ENCODE measurements at places on chromosomes 2 and 18. TPM values are rescaled to one million over a fixed set of nuclear protein-coding genes. Genes with fewer than 3 reads are reported as not detected.

The ERFE gene
- 6.3 TPM for polyA plus RNA-seq

The UGT1A10 gene
- polyA plus RNA-seq = not detected

The DES gene
- polyA plus RNA-seq = 5,382 TPM

The C2orf72 gene
- 0.31 TPM for polyA plus RNA-seq

The ADAM23 gene
- 8.2 TPM for polyA plus RNA-seq

The SCN7A gene
- polyA plus RNA-seq = 46.2 TPM

The DLGAP1 gene
- 1.5 TPM for polyA plus RNA-seq

The RBFA gene
- polyA plus RNA-seq = 30.0 TPM

The PROKR1 gene
- 2.1 TPM for polyA plus RNA-seq

The INPP5D gene
- polyA plus RNA-seq = 8.9 TPM

The SIX3 gene
- polyA plus RNA-seq = not detected

GRCh38 chr18:34261865-34262780 is 37.4 kb upstream of the NOL4 start:
- DNase-seq = no peak

DNA sequence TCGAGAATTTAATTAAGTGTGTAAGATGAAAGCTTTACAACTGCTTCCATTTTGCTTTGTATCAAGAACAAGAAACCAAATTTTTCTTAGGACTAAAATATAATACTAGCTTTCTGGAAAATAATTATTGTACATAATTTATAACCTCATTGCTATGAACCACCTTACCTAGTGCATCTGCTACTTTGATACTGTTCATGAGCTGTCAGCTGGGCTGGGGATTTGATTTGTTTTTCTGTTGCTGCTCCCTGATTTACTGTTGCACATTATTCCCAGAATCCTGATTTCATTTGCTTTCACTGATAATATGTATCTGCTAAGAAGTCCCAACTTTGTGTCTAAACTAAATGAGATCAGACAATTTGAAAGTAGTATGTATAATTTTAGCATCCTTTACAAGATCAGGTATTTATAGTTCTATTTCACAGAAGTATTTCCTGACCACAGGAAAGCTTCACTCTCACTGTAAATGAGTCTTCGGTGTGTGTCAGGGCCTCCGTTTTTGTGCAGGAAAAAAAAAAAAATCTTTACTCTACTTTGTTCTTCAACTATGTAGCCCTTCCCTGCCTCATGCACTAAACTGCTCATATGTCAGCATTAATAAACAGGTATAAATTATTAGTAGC is 105.6 kb upstream of the CCDC150 start:
- no peak for DNase-seq

DNA sequence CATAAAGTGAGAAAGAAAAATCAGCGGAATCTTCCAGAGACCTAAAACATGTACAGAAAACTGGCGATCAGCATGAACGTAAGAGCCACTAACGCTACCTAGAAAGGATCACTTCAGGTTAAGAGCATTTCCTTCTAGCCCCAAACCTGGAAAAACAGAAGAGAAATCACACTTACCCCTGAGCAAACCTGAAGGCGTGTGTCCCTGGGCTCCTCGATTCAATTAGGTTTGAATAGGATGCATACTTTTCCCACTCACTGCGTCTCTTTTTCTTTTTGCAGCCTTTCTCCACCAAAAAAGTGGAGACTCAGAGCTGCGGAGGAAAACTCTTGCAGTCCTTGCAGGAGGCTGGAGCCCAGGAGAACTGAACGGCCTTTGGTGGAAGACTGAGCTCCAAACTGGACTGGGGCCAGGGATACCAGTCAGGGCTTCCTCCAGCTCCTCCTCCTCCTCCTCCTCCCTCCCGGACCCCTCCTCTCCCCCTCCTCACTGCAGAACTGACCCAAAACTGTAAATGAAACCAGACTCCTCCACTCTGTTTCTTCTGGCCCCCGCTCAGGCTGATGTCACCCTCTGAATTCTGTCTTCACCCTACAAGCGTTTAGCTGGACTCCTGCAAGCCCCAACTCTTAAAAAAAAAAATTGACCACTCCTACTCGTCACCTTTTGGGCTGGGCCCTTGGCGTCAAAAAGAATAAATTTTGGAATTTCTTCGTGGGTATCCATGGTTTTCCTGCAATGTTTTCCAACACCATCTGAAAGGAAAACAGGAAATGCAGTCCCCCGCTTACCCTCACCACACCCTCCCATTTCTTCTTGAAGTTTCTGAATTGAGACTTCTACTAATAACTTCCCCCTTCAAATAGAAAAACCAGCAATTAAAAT is at the start of gene COL6A3:
Gene COL6A3 (minus strand): TSS at position 388 of the 885 bp plus-strand sequence. CDS start 17,347 bp downstream, outside the sequence.
- peak; percentile 91 for DNase-seq

GRCh38 chr2:161947406-161947805 is 126.6 kb downstream of the DPP4 start:
- DNase-seq = peak; percentile 38

DNA sequence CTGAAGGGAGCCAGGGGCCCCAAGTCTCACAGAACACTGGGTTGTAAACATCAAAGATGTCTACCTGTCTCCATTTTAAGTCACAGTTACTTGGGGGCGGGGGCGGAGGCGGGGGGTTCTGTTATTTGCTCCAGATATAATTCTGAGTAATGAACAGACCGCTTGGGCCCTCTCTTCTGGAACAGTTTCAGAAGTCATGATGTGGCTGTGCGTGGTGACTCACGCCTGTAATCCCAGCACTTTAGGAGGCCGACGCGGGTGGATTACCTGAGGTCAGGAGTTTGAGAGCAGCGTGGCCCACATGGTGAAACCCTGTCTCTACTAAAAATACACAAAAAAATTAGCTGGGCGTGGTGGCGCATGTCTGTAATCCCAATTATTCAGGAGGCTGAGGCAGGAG is 157.9 kb upstream of the APCDD1 start:
- DNase-seq = no peak

GRCh38 chr18:24300703-24301102 is 96.9 kb downstream of the OSBPL1A start:
- DNase-seq = no peak

GRCh38 chr2:190759749-190760213 is 110.9 kb downstream of the NAB1 start:
- no peak for DNase-seq

DNA sequence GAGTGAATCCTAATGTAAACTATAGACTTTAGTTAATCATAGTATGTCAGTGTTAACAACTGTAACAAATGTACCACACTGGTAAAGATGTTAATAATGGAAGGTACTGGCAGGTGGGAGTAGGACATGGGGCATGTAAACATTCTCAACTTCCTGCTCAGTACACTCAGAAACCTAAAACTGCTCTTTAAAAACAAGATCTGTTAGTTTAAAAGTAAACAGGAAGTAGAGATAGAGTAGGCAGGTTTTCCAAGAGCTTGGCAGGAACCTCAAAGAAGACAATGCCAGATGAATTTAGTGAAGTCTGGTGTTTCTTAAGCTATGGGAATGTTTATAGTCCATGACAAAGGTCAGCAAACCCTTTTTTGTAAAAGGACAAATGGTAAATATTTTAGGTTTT is 46.6 kb downstream of the CCDC138 start:
- DNase-seq = no peak

DNA sequence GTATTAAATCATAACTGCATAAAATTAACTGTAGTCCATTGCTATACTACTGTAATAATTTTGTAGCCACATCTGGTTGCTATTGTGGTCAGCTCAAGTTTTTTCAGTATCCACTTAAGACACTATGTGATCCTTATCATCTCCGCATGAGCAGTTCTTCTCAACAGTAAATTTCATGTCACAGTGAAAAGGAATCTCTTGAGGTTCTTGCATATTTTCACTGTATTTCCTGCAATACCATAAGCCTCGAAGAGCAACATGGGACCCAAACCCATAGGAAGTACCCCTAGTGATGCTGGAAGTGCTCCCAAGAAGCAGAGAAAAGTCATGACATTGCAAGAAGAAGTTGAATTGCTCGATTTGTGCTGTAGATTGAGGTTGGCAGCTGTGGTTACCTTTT is 86.7 kb downstream of the LDLRAD4 start:
- DNase-seq = no peak

GRCh38 chr18:56803051-56803450 is 151.9 kb downstream of the WDR7 start:
- DNase-seq = no peak

DNA sequence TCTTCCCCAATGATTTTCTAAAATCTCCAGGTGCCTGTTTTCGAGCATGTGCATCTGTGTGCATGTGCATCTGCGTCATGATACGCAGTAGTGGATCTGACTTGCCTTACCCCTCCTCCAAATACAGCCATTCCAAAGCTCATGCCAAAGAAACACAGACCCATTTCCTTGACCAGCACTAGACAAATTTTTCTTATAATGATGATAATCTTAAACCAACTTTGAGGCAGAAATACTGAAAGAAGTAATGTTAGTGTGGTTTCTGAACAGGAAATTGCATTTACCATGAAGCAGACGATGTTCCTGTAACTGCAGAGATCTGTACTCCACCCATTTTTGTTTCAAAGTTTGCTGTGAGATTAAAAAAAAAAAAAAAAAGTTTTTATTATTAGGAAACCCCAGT is 25.6 kb downstream of the CYTIP start:
- no peak for DNase-seq

DNA sequence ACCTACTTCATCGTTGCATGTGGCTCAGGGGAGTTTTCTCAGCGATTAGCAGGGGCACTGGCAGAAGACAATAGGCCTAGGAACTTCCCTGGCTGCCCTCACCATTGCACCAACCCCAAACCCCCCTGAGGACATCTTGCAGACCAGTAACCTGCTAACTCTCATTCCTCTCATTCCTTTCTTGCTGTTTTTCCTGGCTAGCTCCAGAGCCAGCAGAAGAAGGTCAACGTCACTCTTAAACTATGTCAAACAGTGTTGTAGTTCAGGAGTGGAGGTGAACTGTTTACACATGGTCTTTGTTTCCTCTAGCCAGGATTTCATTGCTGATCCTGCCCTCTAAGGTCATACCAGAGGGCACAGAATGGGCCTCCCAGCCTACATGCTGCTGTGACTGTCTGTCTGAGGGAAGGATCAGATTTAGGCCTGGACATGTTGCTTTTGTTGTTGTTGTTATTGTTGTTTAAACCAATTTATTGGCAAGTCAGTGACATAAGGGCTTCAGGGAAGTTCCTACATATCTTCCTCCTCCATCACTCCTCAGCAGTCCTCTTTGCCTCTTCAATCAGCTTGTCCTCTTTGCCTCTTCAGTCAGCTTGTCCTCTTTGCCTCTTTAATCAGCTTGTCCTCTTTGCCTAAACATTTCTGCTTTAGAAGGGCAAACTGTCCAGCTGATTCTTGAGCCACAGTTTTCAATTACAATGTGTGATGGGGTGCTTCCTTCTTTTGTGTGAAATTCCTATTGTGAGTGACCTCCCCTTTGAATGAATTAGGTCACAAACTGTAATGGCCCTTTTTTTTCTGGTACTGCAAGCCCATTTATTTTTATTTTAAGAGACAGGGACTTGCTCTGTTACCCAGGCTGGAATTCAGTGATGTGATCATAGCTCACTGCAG is 471.9 kb upstream of the TNP1 start:
- DNase-seq = no peak

DNA sequence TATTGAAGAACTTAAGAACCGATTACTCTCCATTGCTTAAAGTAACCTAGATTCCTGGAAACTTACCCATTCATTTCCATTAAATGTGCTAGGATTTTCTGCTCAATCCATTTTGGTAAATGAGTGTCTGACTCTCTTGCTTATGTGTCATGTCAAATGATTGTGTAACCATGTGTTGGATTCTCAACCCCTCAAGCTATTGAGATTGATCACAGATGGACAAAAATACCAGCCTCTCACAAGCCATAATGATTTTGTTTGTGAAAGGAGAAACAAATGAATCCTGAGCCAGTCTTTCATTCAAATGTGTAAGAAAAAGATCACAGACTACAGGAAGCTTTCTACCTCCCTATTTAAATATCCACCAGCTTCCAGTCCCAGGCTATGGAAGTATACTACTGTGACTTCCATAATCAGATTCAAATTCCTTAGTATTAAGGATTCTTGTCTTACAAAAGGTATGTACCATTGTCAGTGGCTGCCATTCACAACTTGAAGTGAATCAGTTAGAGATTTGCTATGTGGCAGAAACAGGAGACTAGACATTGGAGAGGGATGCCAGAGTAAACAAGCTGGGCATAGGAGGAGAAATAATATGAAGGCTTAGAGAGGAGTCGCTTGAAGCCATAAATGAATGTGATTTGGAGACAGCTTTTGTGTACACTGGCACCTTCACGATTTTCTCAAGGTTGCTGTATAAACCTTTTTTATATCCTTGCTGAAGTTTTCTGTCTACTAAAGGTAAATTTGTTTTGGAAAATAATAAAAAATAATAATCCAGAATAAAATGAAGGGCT is 498.5 kb upstream of the SETBP1 start:
- DNase-seq = no peak

DNA sequence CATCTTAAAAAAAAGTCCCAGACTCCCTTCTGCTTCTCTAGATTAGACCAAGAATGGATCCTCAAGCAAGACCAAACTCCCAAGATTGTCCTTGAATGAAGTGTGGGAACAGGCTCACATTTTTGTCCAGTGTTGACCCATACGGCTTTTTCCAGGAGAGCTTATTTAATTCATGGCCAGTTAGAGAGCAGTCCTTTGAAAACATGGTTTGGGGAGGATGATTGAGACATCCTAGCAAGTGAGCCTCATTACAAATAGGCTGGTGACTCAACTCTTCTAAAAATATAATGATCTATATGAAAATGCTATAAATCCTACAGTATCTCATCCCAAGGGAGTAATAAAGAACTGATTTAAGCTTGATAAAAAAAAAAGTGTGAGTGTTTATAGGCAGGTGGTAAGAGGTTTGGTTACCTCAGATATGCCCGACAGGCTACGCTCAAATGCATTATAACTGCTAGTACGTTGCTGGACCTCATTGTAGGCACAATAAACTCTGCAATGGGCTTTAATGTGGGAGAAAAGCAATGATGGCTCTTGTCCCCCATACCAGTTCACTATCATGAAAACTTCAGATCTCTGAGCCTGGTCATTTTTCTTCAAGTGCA is 17.0 kb downstream of the ANKRD29 start:
- no peak for DNase-seq

DNA sequence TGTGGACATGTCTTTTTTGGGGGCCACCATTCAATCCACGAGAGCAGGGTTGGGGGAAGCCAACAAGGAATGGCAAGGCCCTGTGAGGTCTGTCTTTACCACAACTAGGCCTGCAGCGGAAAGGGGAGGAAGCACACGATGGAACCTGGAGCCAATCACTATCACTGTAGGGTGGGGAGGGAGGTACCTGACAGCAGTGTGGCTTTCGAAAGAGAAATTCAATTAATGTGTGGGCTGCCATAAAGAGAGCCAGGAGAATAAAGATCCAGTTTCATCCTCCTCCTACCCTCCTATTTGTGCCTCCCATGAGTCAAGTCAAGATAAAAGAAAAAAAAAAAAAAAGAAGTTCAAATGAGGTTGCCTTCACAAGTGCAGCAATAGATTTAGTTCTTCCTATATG is 18.9 kb upstream of the RBMS1 start:
- no peak for DNase-seq

- DNase-seq = no peak
Observed at GRCh38 chr2:23568626-23569190, 183.7 kb downstream of the KLHL29 start.

GRCh38 chr2:175726223-175726622 is 275.8 kb downstream of the LNPK start:
- no peak for DNase-seq

- DNase-seq = no peak
Observed at GRCh38 chr2:46876741-46877384, 38.7 kb downstream of the MCFD2 start.

GRCh38 chr2:49924044-49924817 is 769.9 kb upstream of the FSHR start:
- DNase-seq = no peak

- no peak for DNase-seq
Observed at GRCh38 chr18:40583671-40584070, 1371.4 kb upstream of the PIK3C3 start.

- no peak for DNase-seq
Observed at GRCh38 chr2:23654756-23655155, 269.8 kb downstream of the KLHL29 start.

- DNase-seq = no peak
Observed at GRCh38 chr2:195312662-195313061, 344.4 kb upstream of the SLC39A10 start.
